Stimulated activated CD4-positive, alpha-beta T cell treated with anti-CD3 and anti-CD28 coated beads, Interleukin-1b, Interleukin-23, amount 100 ng/mL, for 1 hour (primary cell): ENCODE measurements at places on chromosomes 11 and 22.

DNA sequence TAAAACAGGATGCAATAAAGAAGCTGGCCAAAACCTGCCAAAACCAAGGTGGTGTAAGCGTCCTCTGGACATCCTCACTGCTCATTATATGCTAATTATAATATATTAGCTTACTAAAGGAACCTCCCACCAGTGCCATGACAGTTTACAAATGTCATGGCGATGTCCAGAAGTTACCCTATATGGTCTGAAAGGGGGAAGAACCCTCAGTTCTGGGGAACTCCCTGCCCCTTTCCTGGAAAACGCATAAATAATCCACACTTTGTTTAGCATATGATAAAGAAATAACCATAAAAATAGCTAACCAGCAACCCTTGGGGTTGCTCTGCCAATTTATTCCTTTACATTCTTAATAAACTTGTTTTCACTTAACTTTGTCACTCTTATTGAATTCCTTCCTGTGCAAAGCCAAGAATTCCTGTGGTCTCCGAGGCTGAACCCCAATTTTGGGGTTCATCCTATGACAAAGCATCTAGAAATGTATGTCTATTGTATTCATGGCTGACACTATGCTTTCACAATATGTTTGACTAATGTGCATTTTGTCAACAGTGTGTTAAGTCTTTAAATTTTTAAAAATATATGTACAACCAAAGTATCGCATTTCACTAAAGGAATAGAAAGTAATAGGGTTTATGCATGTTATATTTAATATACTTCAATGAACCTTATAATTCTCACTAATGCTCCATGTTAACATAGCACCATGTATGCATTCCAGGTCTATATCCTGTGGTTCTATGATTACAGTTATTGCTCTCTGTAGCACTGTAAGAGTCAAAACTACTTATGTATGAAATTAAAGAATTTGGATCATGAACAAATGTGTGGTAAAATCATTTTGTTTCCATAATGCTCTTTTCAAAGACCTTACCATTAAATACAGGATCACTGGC, 25.1 kb downstream of the LGR4 start:
- no peak for DNase-seq

- DNase-seq, result no peak
Observed at GRCh38 chr22:38700270-38700788, 414 bp downstream of the JOSD1 start.

- DNase-seq, result no peak
Observed at GRCh38 chr11:45816614-45817013, 11.7 kb downstream of the SLC35C1 start.

- DNase-seq, result no peak
Observed at GRCh38 chr11:13033760-13034533, 24.8 kb downstream of the RASSF10 start.

DNA sequence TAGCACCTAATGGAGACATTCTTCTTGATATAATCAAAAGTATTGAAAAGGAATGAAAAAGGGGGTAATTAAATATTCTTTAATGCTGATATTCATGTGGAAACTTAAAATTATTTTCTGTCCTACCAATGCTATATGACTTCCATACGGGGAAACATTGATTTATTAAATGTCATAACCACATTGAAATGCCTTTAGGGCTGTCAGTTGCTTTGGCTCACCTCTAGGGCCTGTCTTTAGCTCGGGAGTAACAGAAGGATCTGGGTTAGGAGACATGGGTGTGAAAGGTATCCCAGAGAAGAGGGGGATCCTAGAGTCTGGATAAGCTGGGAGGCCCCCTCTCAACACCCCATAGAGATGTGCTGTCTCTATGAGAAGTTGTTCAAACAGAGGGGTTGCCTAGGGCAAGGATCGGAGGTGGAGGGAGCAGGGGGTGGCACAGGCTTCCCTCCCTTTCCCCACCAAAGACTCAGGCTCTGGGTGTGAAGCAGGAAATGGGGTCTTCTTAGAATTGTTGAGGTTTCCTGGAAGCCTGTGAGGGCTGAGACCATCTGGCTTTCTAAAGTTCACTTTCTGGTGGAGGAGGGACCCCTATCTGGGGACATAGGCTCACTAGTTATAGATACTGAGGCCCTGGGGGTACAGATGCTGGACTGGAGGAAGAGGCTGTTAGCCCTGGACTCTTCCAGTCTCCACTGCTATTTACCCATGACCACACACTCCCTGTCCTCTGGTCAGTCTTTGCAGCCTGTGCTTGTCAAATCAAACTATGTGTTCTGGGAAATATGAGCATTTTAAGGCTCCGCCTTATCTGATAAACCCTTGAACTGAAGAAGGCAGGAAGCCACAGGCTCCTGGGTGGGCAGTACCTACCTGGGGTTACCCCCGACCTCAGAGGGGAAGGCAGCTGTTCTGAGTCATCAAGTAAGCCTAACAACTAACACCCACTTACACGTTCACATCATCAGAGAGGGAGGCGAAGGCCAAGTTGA, 55.8 kb upstream of the RRAS2 start:
- DNase-seq, result peak; percentile 20

GRCh38 chr22:45112136-45112879, 51.4 kb upstream of the NUP50 start:
- DNase-seq, result no peak

GRCh38 chr11:26035696-26036095, 296.2 kb upstream of the ANO3 start:
- DNase-seq, result no peak

GRCh38 chr11:60855726-60856633, at the start of gene PTGDR2:
PTGDR2 (minus strand) TSS chr11:60855950; CDS start chr11:60853722, 2,228 bp downstream.
- no peak for DNase-seq

- no peak for DNase-seq
Observed at GRCh38 chr11:43268786-43269185, 43.0 kb upstream of the API5 start.

DNA sequence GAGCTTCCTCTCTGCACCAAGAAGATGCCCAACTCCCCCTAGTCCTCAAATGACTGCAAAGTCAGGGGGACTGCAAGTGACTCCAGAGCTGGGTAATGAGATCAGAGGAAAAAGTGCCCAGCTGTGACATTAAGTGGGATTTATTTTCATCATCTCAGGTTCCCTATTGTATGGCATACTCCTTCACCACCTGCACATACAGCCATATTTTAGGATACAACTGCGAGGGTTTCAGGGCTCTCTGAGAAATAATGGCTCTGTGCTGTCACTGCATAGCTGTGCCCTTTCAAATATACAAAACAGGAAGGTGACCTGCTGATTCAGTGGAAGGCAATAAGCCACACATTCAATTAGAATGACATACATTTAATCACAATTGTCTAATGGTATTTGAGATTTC, 45.6 kb upstream of the PLET1 start:
- no peak for DNase-seq

GRCh38 chr11:114259124-114259526, 37.1 kb upstream of the NNMT start:
- DNase-seq, result no peak

- DNase-seq, result no peak
Observed at GRCh38 chr22:16824716-16825687, at the start of gene XKR3. XKR3 (minus strand) TSS chr22:16825411; CDS start chr22:16808073, 17,338 bp downstream.

- no peak for DNase-seq
Observed at GRCh38 chr22:17876306-17876831, 102.1 kb upstream of the BID start.

GRCh38 chr11:111978028-111978771, 41.1 kb downstream of the DIXDC1 start:
- DNase-seq, result no peak

DNA sequence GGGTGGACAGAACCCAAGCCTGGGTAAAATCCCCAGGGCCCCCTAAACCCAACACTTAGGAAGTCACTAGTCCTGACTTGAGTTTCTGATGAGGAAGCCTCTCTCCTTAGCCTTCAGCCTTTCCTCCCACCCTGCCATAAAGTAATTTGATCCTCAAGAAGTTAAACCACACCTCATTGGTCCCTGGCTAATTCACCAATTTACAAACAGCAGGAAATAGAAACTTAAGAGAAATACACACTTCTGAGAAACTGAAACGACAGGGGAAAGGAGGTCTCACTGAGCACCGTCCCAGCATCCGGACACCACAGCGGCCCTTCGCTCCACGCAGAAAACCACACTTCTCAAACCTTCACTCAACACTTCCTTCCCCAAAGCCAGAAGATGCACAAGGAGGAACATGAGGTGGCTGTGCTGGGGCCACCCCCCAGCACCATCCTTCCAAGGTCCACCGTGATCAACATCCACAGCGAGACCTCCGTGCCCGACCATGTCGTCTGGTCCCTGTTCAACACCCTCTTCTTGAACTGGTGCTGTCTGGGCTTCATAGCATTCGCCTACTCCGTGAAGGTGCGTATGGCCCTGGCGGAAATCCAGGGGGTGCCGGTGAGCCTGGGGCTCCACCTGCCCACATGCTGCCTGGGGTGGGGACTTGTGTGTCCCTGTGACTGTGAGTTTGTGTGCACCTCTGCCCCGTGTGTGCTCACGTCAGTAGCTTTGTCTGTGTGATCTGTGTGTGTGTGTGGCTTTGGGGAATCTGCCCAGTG, at the start of gene IFITM1:
Gene IFITM1 (plus strand): TSS at position 254 of the 767 bp plus-strand sequence. CDS start 131 bp downstream, at position 385.
- no peak for DNase-seq

DNA sequence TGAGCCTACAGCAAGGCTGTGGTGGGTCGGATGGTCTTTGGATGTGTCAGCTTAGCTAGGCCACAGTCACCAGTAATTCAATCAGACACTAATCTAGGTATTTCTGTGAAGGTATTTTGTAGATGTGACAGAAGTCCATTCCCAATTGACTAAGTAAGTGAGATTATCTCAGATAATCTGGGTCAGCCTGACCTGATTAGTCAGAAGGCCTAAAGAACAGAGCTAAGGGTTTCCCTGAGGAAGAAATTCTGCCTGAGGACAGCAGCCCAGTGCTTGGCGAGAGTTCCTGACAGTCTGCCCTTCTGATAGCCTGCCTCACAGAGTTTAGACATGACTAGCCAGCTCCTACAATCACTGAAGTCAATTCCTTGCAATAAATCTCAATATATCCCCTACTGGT, 28.7 kb downstream of the GUCD1 start:
- no peak for DNase-seq

DNA sequence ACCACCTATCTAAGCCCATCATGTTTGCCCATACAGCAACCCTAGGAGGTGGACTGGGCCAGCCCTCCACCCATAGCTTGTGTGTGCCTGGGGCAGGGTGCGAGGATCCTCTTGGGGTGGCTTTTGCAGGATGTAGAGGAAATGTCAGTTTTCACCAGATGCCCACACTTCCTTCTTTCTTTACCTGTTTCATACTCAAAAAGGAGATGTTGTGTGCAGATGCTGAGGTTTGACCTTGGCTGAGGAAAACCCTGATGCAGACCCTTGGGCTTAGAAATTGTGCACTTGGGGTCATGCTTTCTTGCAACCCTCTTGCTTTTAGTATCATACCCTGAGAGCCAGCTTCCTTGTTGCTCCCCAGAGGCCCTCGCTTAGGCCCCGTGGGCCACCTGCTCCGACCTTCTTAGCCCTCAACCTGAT, 2.2 kb downstream of the HTR3A start:
- DNase-seq, result no peak

DNA sequence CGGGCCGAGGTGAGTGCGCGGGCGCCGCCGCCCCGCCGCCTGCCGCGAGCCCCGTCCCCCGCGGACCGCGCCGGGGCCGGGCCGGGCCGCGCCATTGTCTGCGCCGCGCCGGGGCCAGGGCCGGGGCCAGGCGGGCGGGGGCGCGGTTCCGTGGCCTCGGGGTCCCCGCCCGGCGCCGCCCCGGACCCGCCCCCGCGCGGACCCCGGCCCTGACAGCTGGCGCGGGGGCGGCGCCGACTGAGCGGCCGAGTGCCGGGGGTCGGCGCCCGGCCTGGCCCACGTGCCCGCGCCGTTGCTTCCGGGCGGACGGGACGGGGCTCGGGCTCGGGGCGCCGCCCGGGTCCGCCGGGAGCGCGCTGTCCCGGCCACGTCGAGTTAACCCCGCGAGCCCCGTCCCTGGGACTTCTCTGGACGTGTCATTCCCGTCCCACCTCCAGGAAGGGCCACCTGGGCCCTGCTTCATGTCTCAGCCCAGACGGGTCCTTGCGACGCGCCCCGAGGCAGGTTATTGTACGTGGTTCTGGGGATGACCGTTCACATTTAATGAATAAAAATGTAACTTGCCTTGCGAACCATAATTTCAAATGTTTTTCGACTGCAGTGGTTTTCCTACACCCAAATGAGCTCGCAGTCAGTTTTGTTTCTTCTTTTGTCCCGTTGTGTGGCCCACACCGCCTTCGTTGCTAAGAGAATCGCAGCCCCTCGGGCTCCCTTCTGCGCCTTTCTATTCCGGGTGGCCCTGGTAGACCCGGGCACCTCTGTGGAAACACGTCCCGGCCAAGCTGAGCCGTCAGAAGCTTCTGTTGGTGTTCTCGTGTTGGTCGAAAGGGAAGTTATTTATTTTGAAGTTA, 562 bp downstream of the ZBED4 start:
- no peak for DNase-seq

- no peak for DNase-seq
Observed at GRCh38 chr11:134474070-134474860, 62.2 kb upstream of the B3GAT1 start.

DNA sequence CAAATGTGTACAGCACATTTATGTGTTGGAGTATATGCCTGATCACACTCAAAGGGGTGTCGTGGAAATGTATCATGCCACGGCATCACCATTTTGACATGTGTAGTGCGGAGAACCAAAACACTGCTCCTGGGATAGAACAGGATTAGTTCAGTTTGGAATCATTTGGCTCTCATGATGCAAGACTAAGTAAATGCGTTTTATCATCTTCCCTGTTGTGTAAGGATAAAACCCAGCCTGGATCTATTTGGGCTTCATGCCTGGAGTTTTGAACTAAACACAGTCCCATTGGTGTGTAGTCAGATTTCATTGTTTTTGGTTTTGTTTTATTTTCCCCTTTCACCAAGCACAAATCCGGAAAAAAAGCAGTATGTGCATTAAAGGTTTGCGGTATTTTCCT, 574.3 kb downstream of the NTM start:
- no peak for DNase-seq

DNA sequence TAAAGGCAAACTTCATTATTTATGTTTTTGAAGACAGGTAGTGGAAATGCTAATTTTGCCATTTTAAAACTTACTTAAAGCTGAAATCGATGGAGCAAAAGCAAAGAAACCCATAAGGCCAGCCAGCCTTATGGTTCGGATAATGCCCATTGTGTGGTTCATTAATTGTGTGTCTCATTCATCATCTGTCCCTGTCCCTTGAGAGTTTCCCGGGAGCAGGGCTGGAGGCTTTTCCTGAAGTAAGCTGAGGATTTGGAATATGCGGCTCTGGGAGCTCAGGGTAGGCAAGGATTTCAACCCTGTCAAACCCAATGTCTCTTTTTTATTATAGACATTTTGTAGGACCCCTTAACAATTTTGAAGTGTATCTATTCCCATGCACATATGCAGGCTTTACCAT, 790.0 kb upstream of the KIRREL3 start:
- DNase-seq, result no peak

DNA sequence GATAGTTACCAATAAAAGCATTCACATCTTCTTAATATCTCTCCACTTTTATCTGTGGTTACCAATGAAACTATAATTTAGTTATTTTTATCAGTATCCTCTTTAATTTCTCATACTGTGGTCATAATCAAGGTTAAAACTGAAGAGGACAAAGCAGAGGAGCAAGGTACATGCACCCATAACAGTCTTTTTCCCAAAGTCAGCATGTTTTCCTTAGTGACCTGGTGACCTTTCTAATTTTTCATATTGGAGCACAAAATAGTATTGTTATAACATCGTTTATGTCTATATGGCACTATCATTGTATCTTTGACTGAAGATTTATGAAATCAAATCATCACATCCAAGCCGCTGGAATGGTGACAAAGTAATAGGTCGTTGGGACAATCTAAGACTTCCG, 51.5 kb upstream of the CHORDC1 start:
- DNase-seq, result no peak

GRCh38 chr11:64529559-64530520, 61.2 kb upstream of the SLC22A12 start:
- no peak for DNase-seq

GRCh38 chr11:112260490-112260889, at the start of gene PLET1:
PLET1 (minus strand) TSS chr11:112260860; CDS start chr11:112260589, 271 bp downstream.
- DNase-seq, result no peak
